ENCODE measurements at places on chromosomes 3 and 15.

DNA sequence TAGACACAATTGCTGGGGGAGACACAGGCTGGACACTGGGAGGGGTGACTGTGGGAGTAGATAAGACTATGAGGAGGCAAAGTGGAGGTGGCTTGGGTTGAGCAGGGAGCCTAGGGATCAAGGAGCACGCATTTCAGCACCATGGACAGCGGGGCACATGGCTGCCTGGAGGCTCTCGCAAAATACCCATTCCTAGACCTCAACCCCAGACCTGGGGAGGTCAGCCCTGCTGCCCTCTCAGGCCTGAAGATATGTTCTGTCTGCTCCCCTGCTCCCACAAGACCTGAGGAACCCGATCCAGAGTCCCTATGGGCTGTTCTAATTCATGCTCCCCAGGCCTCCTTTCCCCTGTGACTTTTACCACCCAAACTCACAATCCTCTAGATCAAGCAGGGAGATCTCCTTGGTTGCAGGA is 16.0 kb upstream of the CPEB1 start:
- DNase-seq, result no peak

- no peak for DNase-seq
Measured at GRCh38 chr3:129614927-129615363, 8.5 kb upstream of the PLXND1 start.

DNA sequence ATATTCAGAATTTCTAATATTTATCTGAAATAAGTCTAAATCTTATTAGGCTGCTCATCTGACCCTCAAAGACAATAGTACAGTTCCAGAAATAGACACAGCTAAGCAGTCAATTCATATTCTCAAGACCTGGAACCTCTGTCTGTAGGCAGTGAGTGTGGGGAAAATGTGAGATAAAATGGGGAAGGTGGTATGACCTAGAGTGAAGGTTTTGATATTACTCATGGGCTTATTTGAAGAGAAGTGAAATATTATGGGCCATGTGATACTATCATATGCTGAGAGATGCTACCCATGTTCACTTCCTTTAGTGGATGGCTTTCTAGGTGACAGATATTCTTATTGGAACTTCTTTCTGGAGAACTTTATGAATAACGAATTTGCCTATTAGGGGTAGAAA is 33.5 kb downstream of the TGFBR2 start:
- no peak for DNase-seq

DNA sequence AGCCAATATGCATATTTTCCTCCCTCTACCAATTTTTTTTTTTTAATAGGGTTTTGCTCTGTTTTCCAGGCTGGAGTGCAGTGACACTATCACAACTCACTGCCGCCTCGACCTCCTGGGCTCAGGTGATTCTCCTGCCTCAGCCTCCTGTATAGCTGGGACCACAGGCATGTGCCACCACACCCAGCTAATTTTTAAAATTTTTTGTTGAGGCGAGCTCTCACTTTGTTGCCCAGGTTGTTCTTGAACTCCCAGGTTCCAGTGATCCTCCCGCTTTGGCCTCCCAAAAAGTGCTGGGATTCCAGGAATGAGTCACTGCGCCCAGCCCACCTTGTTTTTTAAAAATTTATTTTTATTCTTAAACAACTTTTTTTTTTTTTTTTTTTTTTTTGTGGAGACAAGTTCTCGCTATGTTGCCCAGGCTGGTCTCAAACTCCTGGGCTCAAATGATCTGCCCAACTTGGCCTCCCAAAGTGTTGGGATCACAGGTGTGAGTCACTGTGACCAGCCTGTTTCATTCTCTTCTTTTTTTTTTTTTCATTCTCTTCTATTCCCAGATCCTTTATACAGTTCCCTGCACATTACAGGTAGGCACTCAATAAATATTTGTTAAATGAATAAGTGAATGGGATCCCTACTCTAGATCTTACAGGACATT is 40.5 kb upstream of the PIK3CB start:
- DNase-seq, result no peak

GRCh38 chr3:23701716-23702597 is 103.8 kb upstream of the UBE2E1 start:
- no peak for DNase-seq

DNA sequence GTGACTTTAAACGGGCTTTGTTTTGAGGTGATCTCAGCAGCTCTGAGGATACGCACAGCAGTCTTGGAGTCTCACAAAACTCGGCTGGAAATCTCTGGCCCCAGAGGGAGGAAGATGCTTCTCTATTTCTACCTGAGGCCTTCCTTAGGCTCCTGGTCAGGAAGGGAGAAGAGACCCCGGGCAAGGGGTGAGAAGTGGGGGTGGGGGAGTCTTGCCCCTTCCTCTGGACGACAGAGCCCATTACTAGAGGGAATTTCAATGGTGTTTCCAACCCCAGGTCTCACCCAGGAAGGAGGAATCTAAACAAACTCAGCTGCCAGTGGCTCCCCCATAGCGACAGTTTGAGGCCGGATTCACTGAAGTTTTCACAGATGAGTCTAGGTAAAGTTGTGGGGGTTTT is 37.4 kb upstream of the PCSK6 start:
- no peak for DNase-seq

DNA sequence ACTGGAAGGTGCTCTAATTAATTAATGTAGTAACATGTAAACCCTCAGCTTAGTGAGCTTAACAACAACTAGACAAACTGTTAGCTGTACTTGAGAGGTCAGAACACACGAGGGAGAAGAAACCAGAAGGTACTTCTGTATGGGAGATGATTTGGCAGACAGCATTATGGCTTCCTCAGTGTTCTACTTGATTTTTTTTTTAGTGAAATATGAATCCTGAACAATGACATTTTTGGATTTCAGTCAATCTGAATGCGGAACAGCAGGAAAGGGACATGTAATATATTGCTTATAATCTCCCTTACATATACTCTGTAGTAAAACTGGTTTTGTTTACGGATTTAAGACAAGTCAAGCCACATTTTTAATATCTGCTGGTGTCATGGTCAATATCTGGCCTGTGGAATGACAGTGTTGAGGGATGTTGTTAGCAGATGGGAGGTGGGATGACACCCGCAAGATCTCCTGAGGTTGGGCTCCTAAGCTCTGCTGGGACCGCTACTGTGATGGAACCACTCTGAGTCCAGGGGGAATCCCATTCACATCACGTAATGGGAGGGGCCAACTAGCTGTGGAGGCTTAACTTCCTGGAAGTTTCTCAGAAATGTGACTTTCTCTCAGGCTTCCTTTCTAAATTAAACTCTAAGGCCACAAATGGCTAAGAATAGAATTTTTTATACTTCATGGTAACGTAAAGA is 18.7 kb downstream of the TNFAIP8L3 start:
- DNase-seq, result no peak

Measured in BJ (cell line).